ENCODE measurements at places on chromosomes 4 and X.

GRCh38 chr4:118767109-118767508 lies 68.8 kb downstream of the SEC24D start:
- no peak for DNase-seq

GRCh38 chr4:83009529-83009928 lies 1.1 kb downstream of the LIN54 start:
- no peak for DNase-seq

DNA sequence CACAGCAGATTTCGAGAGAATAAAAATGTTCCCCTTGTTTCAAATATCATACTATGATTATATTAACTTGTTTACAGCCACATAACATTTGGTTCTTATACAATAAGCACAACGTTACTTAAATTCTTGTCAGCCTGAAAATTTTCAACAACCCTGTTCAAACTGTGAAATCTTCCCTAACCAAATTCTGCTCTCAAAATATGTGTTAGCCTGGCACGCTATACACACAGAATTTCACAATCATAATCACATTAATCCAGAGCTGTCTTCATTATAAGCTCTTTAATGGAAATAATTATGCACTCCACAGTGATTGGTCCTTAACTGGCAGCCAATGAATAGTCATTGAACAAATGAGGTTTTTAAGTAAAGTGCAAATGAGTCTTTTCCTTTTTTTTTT lies 7.3 kb upstream of the PRSS12 start:
- DNase-seq = no peak

DNA sequence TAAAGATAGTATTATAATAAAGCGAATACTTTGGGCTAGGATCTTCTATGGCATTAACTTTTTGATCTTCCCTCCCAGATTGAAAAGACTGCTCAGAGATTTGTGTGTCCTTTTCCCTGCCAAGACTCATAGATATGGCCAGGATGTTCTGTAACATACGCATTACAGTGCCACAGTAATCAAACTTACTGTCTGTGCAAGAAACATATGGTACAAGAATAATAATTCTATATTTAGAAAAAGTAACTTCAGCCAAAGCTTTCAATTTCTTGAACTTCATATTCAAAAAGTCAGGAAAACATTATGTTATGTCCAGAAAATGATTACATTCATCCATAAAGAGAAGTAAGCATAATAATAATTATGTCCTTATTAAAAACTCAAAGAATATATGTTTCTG lies 100.9 kb upstream of the GUCY1A1 start:
- DNase-seq = no peak

GRCh38 chrX:10620121-10620699 lies at the start of gene MID1:
Gene MID1 (minus strand): TSS chrX:10620585. CDS start chrX:10567547, 53,038 bp downstream.
- peak; percentile 55 for DNase-seq

DNA sequence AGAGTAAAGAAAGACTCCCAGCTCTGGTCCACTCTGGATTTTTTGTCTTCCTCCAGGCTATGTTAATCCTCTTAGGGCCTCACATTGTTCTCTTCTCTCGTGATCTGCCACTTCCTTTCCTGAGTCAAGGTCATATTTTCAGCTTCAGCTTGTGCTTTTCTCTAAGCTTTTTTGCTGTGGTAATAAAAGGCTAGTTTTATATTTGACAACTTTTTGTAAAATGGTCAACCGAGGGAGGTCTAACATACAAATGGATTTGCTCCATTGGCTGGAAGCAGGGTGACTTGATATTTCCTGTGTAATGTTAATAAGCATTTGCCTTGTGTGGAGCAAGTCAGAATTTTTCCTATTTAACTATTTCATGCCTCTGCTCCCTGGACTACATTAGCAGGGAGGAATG lies 239.7 kb downstream of the RAB28 start:
- DNase-seq = no peak

DNA sequence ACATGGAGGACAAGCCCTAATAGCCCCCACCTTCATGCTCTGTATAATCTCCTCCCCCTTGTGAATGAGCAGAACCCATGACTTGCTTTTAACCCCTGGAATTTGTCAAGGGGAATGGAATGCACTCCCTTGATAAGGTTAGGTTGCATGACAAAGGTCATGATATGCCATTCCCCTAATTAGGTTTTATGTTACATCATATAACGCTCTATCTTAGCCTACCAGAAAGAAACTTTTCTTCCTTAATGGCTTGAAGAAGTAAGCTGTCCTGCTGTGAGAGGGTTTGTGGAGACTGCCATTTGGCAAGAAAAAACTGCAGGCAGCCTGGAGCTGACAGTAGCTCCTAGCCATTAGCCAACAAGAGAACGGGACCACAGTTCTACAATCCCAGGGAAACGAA lies 399.8 kb upstream of the MAD2L1 start:
- no peak for DNase-seq

DNA sequence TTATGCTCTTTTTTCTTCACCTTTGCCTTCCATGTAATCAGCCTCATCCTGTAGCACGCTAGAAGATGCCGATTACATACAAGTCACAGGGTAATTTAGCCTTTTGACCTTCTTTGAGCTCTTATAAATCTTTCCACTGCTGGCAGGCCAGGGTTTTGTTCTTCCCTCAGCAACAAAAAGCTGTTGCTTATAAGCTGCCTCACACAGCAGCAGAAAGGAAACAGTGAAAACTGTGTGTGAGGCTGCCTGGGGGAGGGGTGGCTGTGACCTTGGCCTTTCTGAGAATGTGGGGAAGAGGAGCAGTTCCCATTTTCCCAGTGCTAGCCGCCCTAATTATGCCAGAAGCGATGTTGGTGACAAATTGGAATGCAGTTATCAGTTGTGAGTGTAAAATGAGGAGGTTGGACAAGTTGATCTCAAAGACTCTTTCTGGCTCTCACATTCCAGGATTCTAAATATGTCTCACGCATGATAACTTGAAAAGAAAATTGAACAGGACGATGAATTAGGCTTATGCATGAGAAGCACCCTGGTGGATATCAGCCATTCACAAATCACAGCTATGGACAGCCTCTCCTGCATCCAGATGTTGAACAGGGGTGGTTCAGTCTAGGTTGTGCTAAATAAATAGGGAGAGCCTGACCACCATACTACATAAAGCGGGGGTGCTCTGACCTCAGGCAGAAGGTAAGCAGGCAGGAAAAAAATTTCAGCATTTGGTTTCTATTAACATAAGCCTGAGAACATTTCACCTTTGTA lies 25.7 kb downstream of the SLITRK2 start:
- DNase-seq = no peak
